GM23248 (cell line): ENCODE measurements at places on chromosomes 11 and 22.

DNA sequence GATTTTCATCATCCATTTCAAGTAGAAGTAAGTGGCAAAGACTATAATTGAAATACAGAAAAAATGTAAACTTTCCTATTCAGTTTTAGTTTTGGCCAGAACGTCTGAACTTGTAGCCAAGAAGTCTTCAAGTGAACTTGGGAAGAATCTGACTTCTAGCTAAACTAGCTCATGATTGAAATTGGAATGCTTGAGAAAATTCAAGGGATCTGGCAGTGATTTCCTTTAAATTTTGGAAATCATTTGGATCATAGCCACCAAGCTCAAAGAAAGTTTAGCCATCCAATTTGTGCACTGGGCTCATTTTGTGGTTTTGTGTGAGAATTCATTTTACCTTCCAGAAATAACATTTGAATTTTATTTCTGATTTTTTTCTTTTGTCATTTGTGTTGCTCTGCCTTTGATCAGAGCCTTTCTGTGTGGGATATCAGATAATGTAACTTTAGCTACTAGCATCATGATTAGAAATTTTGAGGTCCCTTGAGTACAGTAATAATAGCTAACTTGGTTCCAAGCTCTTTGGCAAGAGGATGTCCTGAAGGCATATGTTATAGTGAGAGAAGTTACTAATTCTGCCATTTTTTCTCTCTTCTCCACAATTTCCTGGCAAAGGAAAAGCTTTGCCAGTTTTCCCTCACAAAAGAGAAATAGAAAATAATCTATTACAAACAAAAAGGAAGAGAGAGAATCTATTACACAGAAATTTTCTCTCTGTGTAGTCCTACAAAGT, 2123.7 kb upstream of the RAG2 start:
- DNase-seq: no peak

DNA sequence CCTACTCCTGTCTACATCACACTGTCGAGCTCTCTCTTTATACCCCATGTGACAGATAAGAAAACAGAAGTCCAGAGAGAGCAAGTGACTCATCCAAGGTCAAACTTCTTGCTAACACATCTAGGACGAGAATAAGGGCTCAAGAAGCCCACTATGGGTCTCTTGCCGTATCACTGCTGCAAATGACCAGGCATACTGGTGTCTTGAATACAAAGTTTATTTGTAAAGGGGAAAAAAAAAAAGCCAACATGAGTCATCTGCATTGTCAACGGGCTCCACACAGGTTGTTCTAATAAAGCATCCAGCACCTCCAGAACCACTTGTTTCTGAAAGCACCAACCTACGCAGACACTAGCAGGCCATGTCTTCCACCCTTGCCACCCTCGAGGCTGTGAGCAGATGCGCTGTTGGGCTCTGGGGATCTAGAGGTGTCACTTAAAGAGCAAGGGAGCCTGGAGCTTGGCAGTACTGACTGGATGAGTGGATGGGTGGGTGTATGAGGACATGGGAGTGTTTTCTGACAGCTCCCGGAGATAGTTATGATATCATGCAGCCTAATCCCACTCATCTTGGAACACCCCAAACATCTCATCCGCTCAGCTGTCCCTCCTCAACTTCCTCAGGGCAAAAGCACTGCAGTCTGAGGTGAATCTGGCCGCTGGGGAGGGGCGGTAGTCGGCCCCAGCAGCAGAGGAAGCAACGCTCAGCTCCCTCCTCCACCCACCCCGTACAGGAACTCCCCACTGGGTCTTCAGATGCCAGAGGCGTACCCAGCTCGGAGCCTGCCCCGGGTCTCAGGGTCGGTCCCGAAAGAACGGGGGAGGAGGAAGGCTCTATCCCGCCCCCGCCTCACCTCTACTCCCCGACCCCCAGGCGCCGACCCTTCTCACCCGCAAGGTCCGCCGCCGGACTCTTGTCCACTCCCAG, 1.0 kb downstream of the SMCO4 start:
- DNase-seq: peak; percentile 75

GRCh38 chr11:16034074-16034473, 322.3 kb downstream of the SOX6 start:
- DNase-seq: no peak

DNA sequence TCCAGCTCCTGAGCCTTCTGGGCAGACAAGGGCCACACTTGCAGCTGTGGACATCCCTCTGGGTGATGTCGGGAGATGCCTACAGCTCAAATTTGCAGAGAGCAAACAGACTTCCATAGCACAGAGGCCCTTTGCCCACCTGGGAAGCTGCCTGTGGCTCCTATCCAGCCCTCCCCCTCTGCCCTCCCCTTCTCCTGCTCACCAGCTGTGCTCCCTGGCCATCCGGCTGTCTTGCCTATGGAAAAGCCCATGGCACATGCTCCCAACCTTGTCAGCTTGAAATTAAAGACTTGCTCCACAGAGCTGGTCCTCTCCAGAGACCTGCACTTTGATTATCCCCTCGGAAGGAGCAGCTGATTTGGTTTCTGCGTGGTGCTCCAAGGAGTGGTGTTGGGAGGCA, 118.9 kb upstream of the NECTIN1 start:
- DNase-seq: no peak

DNA sequence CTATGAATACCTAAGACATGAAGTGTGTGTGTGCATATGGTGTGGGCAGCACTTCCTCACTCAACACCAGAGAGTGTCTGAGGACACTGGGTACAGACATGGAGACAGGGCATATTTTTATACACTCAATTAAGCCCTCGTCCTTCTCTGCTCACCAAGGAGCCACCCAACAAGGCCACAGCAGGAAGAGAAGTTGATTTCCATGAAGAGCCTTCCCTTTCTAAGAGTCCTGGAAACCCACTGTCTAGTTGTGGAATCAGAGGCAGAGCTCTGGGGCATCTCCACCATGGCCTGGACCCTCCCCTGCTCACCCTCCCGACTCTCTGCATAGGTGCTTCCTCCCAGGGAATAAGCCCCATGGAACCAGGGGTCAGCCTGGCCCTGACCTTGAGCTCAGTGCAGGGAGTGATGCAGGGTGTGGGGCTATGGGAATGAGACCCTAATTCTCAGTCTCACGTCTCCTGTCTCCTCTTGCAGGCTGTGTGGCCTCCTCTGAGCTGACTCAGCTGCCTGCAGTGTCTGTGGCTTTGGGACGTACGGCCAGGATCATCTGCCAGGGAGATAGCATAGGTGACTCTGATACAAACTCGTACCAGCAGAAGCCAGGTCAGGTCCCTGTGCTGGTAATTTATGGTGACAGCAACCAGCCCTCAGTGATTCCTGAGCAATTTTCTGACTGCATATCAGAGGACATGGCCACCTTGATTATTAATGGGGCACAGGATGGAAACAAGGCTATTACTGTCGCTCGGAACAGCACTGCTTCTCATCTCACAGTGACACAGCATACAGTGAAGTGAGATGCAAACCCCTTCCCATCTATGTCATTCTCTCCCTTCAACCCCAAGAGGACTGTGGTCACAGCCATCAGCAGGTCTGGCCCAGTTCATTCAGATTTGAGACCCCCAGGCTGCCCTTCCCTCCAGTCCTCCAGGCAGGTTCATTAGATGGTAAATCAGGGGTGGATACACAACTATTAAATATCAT, 14.6 kb upstream of the IGLL5 start:
- no peak for DNase-seq

- peak; percentile 64 for DNase-seq
These were observed 131.2 kb upstream of the RCN1 start for GRCh38 chr11:31959716-31960115.

DNA sequence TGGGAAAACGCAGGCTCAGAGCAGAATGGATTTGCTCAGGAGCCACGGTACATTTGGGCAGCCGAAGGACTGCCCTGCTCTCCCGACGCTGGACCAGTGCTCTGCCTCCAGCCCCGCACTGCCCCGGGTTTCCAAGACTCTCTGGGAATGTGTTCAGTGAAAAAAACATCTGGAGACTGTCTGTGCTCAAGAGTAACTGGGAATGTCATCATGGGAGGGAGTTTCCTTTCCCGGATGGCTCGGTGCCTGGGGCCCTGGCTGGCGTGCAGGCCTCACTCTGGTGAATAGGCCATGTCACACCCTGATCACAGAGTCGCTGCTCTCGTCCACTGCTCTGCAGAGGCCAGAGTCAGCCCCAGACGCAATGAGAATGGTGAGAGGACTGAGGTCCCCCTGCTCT, 9.8 kb upstream of the APOL6 start:
- peak; percentile 92 for DNase-seq

- DNase-seq: no peak
These were observed 71.4 kb upstream of the GRK3 start for GRCh38 chr22:25492841-25493734.

GRCh38 chr22:45420011-45420410, 6.5 kb downstream of the RIBC2 start:
- DNase-seq: no peak

- no peak for DNase-seq
These were observed 95.9 kb downstream of the FBXO7 start for GRCh38 chr22:32570501-32570900.

DNA sequence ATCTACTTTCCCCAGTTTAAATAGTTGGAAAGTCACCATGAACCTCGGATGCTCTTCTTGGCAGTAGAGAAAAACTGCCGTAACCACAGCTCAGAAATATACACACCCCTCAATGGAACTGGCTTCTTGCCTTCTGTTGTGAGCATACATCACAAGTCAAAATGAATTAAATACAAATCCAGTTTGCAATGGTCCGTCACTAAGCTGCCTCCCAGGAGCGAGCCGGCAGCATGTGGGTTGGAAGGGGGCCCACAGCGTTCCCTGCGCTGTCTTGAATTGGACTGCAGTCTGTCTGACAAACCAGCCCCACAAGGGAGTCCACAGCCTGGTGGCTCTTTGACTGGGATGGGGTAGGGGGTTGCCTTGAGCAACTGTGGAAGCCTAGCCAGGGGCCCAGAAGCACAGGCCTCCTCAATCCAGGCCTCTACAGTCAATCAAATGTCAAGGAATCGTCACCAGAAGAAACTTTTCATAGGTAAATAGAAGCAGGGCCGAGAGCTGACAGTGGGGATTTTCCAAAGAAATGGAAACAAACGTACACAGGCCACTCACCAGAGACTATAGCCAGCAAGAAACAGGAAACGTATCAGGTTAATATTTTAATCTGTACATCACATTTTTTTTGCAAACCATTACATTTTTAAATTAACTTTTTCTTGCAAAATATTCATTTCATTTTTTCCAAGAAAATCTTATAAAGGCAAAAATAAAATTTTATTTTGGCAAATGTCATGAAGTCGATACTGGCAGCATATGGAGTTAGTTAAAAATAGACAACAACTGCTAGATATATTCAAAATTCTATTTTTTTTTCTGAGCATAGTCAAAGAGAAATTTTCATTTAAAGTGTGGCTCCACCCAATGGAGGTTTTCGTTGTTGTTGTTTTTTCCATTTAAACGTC, 38.5 kb downstream of the C11orf58 start:
- peak; percentile 18 for DNase-seq

DNA sequence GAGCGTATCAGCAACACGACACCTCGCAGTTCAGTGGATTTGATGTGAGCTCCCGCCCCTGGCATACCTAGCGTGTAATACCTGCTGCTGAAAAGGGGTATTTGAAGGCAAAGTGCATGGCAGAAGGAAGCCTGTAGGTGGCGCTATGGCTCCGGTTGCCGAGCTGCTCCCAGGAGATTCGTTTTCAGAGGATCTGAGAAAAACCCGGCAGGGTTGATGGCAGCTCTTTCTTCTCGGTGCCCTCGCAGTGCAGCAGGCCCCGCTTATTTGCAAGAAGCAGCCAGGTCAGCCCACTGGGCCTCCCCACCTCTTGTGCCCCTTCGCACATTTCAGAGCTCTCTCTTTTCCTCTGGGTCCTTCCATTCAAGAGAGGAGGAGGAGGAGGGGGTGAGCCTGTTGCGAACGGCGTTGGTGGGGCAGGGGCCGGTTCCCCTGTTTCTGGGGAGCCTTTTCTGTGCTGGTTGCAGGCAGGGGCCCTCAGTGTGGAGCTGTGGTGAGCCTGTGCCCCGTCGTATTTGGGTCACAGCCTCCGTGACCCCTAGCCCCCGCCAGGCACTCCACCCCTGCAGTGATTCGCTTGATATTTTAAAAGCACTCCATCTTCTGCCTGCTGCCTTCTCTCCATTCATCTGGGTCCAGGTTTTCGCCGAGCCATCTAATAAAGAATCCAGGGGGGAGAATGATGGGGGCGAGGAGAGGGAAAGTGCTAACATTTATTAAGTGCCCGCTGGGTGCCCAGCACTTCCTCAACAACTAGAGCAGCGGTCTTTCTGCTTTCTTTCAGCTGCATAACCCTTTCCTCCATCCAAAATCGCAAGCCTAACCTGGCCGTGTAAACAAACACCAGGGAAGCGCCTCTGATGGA, 85.3 kb upstream of the SYT13 start:
- DNase-seq: peak; percentile 72
